ENCODE measurements at places on chromosomes 3 and 15.

DNA sequence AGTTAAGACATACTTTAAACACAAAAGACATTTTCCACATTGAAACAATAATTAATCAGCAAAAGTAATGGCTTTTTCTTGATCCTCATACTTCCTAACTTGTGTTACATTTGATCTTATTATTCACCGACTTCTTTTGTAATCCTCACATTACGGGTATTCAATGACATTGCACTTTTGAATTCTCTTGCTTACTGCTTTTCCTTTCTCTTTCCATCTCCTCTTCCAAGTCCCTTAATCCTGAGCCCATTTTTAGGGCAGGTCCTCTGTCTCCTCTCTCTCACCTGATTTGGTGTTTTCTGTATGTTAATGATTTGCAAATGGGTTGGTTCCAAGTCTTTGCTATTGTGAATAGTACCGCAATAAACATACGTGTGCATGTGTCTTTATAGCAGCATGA, 48.5 kb upstream of the RAP2B start:
- DNase-seq = no peak

- no peak for DNase-seq
Observed at GRCh38 chr15:48373821-48374451, 42.7 kb downstream of the DUT start.

GRCh38 chr3:180747805-180748361, 68.6 kb upstream of the CCDC39 start:
- no peak for DNase-seq

DNA sequence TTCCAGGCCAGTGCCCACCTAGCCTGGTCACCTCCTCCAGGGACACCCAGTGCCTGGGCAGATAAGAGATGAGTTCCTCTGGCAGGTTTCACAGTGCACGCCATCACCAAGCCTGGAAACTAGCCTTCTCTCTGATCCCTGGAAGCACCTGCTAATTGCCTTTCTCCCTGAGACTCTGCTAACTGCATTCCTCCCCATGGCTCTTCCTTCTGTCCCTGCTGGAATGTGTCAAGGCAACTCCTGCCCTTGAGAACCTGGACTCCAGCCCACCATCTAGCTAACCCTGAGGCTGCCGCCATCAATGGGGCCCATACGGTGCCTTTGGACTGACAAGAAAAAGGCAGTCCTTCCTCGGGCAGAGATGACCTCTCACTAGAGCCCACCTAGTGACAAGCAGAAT, 18.5 kb downstream of the VIPR1 start:
- no peak for DNase-seq

DNA sequence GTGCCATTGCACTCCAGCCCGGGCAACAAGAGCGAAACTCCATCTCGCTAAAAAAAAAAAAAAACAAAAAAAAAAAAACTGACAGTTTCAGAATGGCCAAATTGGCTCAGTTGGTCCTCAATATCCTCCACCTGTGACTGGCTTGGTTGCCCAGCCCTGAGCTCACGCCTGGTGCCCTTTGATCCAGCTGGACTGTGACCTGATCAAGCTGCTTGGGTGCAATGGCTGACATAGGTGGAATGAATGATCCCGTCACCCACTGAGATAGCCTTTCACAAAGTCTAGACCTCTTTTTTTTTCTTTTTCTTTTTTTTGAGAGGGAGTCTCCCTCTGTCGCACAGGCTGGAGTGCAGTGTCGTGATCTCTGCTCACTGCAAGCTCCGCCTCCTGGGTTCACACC, 254.6 kb downstream of the FOXP1 start:
- DNase-seq = no peak

DNA sequence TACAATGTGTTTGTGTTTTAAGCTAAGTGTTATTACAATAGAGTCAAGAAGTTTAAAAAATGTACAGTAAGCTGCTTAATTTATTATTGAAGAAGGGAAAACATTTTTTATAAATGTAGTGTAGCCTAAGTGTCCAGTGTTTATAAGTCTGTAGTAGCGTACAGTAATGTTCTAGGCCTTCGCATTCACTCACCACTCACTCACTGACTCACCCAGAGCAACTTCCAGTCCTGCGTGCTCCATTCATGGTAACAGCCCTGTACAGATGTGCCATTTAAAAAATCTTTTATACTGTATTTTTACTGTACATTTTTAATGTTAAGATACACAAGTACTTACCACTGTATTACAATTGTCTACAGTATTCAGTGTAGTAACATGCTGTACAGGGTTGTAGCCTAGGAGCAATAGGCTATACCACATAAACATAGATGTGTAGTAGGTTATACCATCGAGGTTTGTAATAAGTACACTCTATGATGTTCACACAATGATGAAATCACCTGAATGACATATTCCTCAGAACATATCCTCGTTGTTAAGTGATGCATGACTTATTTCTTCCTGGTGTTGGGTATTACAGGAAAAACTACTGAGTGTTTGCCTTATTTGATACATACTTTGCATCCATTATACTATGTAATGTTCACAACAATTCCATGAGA, 156.6 kb upstream of the NUDT16 start:
- DNase-seq = no peak

GRCh38 chr15:52030010-52030409, 11.0 kb downstream of the MAPK6 start:
- DNase-seq = no peak

DNA sequence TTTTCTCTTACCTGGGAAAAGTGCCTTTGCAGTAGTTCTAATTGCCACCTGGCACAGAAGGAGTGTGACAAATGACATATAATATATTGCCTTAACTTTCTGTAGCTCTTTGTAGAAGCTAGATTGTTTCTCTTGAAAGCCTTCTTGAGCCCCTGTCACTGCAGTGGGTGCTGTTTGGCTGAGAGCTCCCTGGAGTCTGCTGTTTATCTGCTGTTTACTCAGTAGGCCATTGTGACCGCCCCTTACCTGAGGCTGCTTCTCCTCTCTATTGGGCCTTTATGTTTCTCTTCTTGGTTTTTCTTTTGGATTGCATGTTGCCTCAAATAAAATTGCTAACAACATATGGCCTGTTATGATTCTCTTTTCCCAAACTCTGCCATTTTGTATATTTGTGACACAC, 16.7 kb downstream of the MAP2K5 start:
- no peak for DNase-seq

DNA sequence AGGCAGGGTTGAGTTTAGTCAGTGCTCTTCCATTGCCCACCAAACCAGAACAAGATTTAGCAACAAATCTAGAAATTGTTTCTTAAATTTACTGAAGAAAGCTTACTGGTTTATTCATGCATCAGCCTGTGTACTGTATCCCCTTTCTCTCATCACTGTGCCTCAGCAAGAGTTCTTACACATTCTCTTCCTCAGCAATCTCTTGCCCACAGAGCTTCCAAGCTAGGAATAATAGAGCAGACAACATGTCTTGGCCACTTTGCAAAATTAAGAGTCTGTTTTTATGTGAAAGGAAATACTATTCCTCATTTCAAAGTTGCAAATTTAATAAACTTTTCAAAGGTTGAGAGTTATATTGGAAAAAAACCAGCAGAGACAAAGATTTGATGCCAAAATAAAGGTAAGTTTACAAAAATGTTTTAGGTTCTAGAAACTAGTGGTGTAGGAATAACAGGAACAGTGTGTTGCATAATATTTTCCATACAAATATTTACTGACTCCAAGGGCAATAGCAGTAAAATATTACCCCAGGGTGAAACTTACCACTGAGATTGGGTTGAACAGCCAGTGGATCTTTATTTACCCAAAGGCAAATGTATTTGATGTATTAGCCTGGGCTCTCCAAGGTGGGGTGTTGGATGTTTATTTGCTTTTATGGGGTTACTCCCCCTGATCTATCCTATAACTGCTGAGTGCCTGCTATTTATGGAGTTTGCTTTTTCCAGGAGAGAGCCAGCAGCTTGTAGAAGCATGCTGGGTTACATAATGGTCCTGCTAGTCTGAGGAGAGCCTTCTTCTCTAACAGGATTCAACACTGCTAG, 276.7 kb downstream of the ADAMTSL3 start:
- DNase-seq = no peak

GRCh38 chr15:25433118-25433865, 5.5 kb downstream of the UBE3A start:
- DNase-seq = no peak

DNA sequence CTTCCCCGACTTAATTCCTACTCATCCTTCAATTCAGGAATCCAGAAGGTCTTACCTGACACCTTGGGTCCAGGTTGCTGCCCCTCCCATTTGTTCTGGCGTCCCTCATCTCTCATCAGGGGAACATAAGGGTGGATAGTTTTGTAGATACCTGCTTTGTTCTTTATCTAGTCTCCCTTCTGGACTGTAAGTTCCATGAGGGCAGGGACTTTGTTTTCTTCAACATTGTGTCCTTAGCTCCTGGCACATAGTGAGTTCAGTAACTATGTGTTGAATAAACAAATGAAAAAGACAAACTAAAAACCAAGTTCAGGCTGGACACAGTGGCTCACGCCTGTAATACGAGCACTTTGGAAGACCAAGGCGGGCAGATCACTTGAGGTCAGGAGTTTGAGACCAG, 13.2 kb upstream of the GPD1L start:
- no peak for DNase-seq
